Left renal pelvis (tissue), 4 donors: ENCODE measurements at places on chromosomes 12 and 14. TPM values are rescaled to one million over a fixed set of nuclear protein-coding genes. Genes with fewer than 3 reads are reported as not detected.

DNA sequence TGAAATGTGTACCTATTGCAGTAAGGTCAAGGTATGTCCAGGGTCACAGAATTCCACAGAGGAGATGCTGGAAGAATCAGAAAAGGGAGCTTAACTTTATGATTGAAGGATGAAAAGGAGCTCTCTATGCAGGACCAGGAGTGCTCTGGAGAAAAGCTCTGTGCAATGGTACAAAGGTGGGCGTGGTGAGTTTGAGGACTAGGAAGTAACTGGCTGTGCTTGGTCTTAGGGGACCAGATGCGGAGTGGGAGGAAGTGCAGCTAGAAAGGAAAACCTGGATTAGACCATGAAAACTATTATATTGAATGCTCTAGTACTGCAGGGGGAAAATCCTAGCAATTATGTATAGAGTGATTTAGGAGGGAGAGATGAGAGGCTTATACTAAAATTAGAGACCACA lies 56.8 kb downstream of the BTG1 start:
- no peak for DNase-seq

- DNase-seq = no peak
These were observed 4.4 kb upstream of the CLEC2A start for GRCh38 chr12:9936591-9936990.

Gene PELI2
- 29.7 TPM for polyA plus RNA-seq

GRCh38 chr14:28407996-28408395 lies 358.6 kb upstream of the FOXG1 start:
- DNase-seq = no peak

Gene SAMD15
- polyA plus RNA-seq = 9.6 TPM

DNA sequence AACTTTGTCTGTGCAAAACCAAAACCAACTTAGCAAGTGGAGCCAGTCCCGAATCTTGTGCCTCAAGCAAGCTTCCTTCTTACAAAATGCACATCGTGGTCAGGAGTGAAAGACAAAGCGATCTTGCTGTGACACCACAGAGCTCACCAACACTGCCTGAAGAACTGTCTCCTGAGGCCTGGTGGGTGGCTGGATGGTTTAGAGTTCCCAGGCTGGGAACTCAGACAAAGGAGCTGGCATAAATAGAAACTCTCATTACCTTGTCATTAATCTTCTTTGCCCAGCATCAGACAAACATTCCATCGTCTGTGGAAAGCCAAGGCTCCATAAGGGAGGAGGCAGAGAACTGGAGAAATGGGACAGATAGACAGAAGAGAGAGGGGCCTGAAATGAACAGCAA lies 144.8 kb downstream of the KCNA5 start:
- no peak for DNase-seq
